ENCODE measurements at places on chromosomes 5 and 9.

GRCh38 chr9:76115396-76115795 is 224.9 kb downstream of the PCSK5 start:
- no peak for DNase-seq

DNA sequence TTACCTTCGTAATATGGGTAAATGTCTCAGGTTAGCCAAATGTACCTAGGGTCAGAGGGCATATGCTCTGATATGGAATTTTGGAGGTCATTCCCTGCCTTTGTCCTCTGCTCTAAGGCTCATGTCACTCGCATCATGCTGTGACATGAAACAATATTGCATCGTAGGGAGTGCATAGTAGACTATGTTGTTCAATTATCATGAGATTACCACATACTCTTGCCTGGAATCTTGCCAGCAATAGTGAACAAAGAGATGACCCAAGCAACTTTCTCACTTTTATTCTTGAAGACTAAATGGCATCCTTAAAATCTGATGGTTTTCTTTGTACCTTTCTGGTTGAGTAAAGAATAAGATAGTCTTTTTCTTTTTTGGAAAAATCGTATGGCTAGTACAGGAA is 27.6 kb downstream of the ZNF462 start:
- no peak for DNase-seq

DNA sequence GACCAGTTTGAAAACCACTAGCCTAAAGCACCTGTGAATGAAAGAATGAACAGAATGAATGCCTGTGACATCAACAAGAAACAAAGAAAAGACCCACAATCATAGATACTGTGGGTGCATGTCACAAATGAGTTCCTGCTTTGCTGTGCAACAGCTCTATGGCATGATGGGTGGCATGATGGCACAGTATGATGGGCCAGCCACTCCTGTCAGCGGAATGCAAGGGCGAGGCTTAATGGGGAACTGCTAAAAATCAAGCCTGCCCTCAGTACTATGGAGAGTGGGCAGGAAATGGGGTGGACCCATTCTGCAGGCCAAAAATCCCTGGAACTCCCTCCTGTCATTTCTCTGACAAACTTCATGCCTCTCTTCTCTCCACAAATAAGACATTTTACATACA is 89.0 kb downstream of the DCP2 start:
- no peak for DNase-seq

- DNase-seq: no peak
These were observed 737 bp downstream of the SLC1A3 start for GRCh38 chr5:36607114-36607571.

GRCh38 chr5:135287551-135287950 is 111.5 kb downstream of the MACROH2A1 start:
- DNase-seq: no peak

DNA sequence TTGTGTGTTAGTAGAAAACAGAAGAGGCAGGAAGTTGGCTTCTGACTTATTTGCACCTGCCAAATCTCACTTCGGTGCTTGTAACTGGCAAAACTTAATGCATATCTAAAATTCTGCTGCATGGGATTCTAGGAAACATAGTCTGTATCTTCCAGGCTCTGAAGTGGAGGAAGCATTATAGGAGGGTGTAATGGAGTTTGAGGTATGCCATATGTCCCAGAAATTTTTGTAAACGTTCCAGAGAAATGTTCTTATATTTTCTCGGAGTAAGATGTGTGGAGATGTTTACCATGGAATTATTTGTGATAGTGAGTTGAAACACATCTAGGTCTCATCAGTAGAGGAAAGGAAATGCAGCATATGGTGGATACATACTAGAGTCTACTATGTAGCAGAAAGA is 1329.0 kb upstream of the NUDT12 start:
- DNase-seq: no peak

- no peak for DNase-seq
These were observed 8.6 kb downstream of the SLC6A3 start for GRCh38 chr5:1436681-1437080.

GRCh38 chr9:132233138-132233537 is 71.3 kb downstream of the NTNG2 start:
- DNase-seq: no peak

DNA sequence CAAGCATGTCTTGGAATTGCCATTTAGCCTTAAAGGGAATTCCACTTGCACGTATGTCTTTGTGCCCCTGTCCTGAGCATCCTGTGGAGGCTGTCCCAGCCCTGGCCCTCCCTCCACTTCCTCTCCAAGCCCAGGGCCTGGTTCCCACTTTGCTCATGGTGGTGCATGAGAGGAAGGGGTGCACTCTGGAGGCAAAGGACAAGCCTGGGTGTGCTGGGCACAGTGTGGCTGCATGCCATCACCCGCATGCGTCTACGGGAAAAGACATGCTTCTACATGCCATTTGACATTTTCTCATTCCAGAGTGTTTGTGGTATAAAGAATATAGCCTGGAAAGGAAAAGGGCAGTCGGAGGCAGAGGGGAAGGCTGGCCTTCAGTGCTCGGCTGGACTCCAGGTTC is 7.2 kb upstream of the IRX2 start:
- no peak for DNase-seq

DNA sequence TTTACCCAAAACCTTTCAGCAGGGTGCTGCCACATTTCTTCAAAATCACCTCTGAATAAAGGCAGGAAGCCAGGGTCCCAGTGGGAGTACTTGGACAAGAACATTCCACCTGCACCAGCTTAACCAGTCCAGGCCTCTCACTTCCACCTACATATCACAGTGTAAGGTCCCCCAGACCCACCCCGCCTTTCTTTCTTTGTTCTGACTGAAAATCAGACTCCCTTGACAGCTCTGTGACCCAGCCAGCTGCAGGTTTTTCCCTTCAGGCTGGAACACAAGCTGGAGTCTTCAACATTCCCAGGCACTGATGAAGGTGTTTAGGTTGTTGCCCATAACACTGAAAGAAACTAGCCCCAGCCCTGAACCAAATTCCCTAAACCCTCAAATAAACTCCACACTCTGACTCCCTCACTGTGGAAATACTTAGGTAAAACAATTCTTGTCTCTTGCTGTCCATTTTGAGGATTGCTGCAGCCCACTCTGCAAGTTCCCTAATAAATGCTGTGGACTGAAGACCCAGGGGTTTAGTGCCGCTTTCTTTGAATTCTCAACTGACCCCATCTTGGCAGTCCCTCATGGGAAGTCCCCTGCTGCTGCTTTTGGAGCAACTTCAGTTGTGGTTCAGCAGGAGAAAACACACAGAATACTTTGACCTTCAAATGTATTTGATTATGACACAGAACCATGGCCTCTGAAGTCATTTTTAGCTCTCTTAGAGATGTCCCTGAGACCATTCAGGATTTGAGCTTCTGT is 24.8 kb downstream of the P4HA2 start:
- DNase-seq: no peak

DNA sequence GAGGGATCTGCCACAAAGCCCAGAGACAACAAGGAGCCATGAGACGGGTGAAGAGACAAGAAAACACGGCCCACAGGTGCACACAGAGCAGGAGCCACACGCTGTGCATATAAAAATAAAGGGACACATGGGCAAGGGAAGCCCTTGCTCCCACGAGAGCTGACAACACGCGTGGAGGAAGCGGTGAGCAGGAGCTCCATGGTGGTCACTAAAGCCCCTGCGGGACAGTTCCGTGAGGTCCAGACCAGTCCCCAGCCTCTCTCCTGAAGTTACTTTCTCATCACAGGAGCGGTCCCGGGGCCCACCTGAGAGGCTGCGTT is 90.7 kb downstream of the CAMSAP1 start:
- DNase-seq: no peak

- no peak for DNase-seq
These were observed 51.2 kb upstream of the SPATA31D4 start for GRCh38 chr9:81877047-81877446.

GRCh38 chr5:107010060-107010459 is 660.7 kb downstream of the EFNA5 start:
- DNase-seq: no peak

DNA sequence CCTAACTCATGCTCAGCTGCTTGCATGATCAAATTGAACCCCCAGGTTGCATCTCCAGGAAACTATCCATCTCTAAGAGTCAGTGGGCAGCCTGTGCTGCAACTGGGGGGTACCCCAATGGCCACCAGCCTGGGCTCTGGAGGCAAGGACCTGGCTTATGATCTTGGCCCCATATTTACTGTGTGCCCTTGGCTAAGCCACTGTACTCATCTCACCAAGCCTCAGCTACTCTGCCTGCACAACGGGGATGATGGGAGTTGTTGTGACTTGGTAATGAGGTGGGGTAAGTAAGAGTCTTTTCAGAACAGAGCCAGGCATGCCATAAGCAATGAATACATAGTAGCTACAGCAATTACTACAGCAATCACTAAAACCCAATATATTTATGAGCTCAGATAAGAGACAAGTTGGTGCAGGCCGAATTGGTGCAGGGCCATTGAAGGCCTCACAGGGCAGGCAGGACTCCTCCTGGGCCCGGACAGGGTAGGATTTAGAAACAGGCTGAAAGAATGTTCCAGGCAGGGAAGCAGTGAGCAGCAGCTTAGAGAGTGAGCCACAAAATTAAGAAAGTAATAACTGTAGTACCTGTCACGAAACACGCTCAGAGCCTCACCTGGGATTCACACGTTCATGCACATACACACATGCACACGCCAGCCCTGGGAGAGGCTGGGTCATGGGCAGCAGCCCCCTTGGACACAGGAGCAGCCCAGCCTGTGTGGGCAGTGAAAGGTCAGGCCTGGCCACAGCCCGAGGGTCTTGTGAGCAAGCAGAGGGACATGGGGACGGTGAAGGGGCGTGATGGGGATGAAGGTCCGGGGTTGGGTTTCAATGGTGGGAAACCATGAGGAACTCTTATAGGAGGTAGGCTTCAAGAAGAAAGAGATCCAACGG is 74.1 kb downstream of the PAX5 start:
- DNase-seq: no peak

DNA sequence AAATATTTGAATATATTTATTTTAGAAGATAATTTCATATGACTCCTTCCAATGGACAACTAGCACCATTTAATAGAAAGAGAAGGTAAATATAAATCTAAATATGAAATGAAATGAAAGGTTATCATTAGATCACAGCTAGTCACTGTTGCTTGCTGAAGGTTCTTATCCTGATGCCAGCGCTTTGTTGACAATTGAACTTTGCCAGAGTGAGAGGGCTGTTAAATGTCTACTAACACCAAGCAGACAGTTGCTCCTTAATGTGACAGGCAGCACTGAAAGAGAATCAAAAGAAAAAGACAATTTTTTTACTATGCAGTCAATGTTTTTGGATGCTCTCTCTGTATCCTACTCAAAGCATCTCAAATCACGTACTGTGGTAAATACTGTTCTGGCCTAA is 152.6 kb upstream of the SEMA6A start:
- no peak for DNase-seq

- no peak for DNase-seq
These were observed 9.4 kb downstream of the NR6A1 start for GRCh38 chr9:124761710-124762109.

GRCh38 chr5:138643040-138643791 is 68.0 kb upstream of the HSPA9 start:
- DNase-seq: no peak

GRCh38 chr9:137306850-137307254 is 4.8 kb upstream of the NRARP start:
- no peak for DNase-seq

GRCh38 chr9:35996358-35996970 is 38.5 kb upstream of the OR2S2 start:
- no peak for DNase-seq

DNA sequence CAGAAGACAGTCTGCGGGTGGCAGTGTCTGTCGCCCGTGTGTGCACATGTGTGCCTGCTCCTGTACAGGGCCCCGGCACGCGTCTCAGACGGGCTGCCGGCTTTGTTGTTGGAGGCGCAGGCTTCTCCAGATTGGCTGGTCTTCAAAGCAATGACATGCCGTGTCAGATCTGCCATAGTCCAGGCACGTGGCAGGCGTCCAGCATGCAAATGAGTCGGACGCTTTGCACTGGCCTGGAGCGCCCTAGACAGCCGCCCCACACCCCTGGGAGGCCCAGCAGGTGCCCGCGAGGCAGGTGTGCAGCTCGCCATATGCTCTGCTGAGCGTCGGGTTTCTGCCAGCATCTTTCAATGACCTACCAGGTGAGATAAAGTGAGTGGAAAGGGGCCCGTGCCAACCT is 71.5 kb downstream of the GADD45G start:
- DNase-seq: no peak

- DNase-seq: no peak
These were observed 27.7 kb upstream of the SLC12A7 start for GRCh38 chr5:1139331-1140170.

DNA sequence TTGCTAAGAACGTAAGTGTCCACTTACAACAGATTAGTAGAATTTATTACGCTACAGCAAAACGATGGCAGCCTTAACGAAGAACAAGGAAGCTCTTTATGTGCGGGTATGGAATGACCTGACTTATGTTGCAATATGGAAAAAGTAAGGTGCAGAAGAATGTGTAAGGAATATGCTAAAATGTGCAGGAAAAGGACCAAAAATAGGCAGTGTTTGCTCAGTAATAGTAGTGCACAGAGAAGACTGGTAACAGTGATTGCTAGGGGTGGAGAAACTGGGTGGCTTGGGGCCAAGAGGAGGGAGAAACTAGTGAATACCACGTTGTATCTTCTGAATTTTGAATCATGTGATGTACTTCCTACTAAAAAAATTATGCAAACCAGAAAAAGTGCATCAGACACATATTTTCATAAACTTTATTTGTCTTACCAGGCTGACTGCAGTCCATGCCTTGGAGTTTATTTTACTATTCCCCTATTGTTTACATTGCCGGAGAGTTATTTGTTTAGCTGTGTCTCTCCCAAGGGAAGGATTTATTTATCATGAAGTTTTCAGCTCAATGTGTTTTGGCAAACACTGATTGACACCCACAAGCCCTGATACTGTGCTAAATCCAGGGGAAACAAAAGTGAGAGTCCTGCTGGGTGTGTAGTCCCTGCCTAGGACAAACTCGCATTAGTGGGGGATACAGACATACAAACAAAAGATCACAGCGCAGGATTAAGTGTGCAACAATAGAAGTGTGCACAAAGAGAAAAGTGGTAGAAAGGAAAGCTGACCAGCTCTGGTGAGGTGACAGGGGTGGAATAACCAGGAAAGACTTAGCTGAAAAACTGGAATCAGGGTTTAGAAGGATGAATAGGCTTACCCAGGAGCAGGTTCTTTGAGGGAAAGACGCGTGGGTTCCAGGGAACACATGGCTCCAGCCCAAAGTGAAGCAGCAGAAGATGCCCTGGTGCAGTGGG is 34.0 kb upstream of the ZNF484 start:
- DNase-seq: no peak

- DNase-seq: no peak
These were observed 80.1 kb downstream of the TRIM32 start for GRCh38 chr9:116767219-116767618.
